Immature natural killer cell (primary cell): ENCODE measurements at places on chromosomes 4 and X.

- H3K4me3 ChIP-seq: no peak overlapping the region
- H3K4me1 ChIP-seq: no peaks in the 10 kb centered on the region
- DNase-seq: no peak
- H3K27me3 ChIP-seq: peaks cover 1% of the 10 kb centered on the region
- no peak overlapping the region for H3K27ac ChIP-seq
Measured at GRCh38 chrX:131308980-131309379, 19.9 kb upstream of the IGSF1 start.

DNA sequence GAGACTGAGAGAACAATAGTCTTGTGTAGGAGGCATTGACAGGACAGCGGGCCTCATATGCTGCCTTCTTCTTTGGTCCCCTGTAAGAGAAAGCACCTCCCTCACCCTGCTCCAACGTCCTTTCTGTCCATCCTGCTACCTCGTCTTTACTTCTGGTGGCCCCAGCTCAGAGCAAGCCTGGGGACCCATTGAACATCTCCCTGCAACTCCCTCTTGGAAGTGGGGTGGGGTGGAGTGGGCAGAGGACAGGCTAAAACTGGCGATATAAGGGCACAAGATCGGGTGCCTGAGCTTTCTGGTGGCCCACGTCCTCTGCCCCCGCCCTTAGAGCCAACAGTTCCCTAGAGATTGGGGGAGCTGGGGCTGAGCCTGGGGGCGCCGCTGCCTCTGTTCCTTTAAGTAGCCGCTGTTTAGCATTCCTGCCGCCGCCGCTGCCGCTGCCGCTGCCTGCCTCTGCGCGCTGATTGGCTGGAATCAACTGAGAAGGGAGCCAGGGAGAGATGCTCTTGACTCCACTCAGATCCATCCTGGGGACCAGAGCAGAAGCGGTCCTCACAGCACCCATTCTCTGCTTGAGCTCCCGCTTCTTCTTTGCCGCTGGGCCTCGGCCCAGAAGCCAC, at the start of gene DLG3:
TSS of gene DLG3 (plus strand) at position 510 of the 620 bp plus-strand sequence. CDS start 367 bp downstream, outside the sequence.
- H3K27ac ChIP-seq: no peak within 1 kb of the TSS
- H3K4me1 ChIP-seq: peaks cover 1% of the 10 kb centered on the region
- H3K36me3 ChIP-seq: no peaks in the 10 kb centered on the region
- no peak for DNase-seq
- H3K27me3 ChIP-seq: peaks cover 22% of the 10 kb centered on the region
- H3K4me3 ChIP-seq: peak within 1 kb of the TSS; percentile 73

- H3K27ac ChIP-seq: no peak overlapping the region
- H3K4me3 ChIP-seq: no peak overlapping the region
- H3K36me3 ChIP-seq: no peaks in the 10 kb centered on the region
- H3K4me1 ChIP-seq: no peaks in the 10 kb centered on the region
- no peak for DNase-seq
Measured at GRCh38 chr4:120821029-120821428, 101.5 kb downstream of the PRDM5 start.

GRCh38 chrX:68761086-68761485, 67.7 kb upstream of the EFNB1 start:
- peaks cover 5% of the 10 kb centered on the region for H3K27me3 ChIP-seq
- no peak for DNase-seq
- no peaks in the 10 kb centered on the region for H3K36me3 ChIP-seq
- no peak overlapping the region for H3K27ac ChIP-seq

GRCh38 chr4:164571593-164572390, 182.1 kb upstream of the SMIM31 start:
- no peak overlapping the region for H3K27ac ChIP-seq
- H3K4me1 ChIP-seq: no peaks in the 10 kb centered on the region
- H3K36me3 ChIP-seq: no peaks in the 10 kb centered on the region
- no peak overlapping the region for H3K4me3 ChIP-seq

- no peak overlapping the region for H3K27ac ChIP-seq
- no peaks in the 10 kb centered on the region for H3K4me1 ChIP-seq
- no peak overlapping the region for H3K4me3 ChIP-seq
- H3K36me3 ChIP-seq: no peaks in the 10 kb centered on the region
- DNase-seq: no peak
Measured at GRCh38 chr4:113086172-113086695, 36.8 kb downstream of the ANK2 start.

DNA sequence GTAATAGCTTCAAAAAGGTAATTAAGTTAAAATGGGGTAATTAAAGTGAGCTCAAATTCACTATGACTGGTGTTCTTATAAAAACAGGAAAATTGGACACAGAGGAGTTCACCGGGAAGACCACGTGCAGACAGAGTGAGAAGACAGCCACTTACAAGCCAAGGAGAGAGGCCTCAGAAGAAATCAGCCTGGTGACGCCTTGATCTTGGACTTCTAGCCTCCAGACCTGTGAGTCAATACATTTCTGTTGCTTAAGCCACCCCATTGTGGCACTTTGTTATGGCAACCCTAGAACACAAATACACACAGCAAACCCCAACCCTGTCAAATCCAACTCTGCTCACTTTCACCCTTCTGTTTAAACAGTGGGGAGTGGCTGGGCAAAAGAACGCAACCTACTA, 4.1 kb upstream of the CD38 start:
- H3K36me3 ChIP-seq: no peaks in the 10 kb centered on the region
- H3K27me3 ChIP-seq: peaks cover 11% of the 10 kb centered on the region
- H3K27ac ChIP-seq: peak overlapping the region; percentile 61
- no peak overlapping the region for H3K4me3 ChIP-seq
- peaks cover 79% of the 10 kb centered on the region for H3K4me1 ChIP-seq

DNA sequence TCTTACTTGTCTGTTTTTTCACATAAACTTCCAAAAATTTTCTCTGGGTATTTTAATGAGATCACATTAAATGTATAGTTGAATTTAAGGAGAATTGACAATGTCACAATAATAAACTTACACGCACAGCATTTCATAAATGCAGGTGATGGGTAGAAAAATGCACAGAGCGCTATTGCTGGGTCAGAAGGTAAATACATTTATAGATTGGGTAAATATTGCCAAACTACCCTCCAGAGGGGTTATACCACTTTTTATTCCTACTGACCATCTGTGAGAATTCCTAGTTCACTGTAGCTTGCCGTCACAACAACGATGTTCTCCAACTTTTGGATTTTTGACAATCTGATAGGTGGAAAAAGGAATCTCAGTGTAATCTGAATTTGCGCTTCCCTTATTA, 34.6 kb downstream of the ANXA5 start:
- peaks cover 8% of the 10 kb centered on the region for H3K36me3 ChIP-seq
- H3K4me3 ChIP-seq: no peak overlapping the region
- DNase-seq: no peak
- H3K27me3 ChIP-seq: no peaks in the 10 kb centered on the region
- H3K4me1 ChIP-seq: peaks cover 12% of the 10 kb centered on the region

- H3K27ac ChIP-seq: peak overlapping the region; percentile 65
- H3K36me3 ChIP-seq: no peaks in the 10 kb centered on the region
- no peak for DNase-seq
- H3K27me3 ChIP-seq: no peaks in the 10 kb centered on the region
- H3K4me3 ChIP-seq: no peak overlapping the region
Measured at GRCh38 chr4:89277412-89277811, 30.2 kb downstream of the GPRIN3 start.

- peaks cover 39% of the 10 kb centered on the region for H3K4me1 ChIP-seq
- no peak overlapping the region for H3K4me3 ChIP-seq
- peaks cover 23% of the 10 kb centered on the region for H3K36me3 ChIP-seq
- H3K27ac ChIP-seq: peak overlapping the region; percentile 94
Measured at GRCh38 chrX:1493877-1494510, 41.3 kb upstream of the ASMTL start.

- no peaks in the 10 kb centered on the region for H3K27me3 ChIP-seq
- DNase-seq: peak; percentile 87
- no peaks in the 10 kb centered on the region for H3K36me3 ChIP-seq
- H3K4me1 ChIP-seq: peaks cover 6% of the 10 kb centered on the region
Measured at GRCh38 chrX:49199906-49200771, at the start of gene SYP. TSS of gene SYP (minus strand) at chrX:49200193. CDS start at chrX:49200186, 7 bp downstream.

GRCh38 chr4:146183209-146183608, 7.7 kb downstream of the LSM6 start:
- no peak overlapping the region for H3K27ac ChIP-seq
- H3K4me1 ChIP-seq: peaks cover 32% of the 10 kb centered on the region
- DNase-seq: no peak
- peaks cover 15% of the 10 kb centered on the region for H3K36me3 ChIP-seq
- H3K4me3 ChIP-seq: no peak overlapping the region

DNA sequence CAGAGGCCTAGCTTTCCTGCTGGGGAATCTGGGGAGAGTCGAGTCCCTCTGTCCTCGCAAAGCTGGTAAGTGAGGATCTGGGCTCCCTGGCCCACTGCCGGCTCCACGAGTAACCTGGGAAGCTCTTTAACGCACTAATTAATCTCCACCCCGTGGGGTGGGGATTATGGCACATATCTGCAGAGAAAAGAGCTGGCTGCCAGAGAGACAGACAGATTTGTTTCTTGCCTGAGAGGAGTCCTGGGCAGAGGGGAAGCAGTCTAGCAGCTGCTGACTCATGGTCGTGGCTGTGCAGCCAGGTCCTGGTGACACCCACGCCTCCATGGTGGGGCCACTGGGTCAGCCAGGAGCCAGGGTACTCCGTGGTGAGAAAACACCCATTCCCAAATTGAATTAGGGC, 14.0 kb downstream of the SORCS2 start:
- H3K4me3 ChIP-seq: no peak overlapping the region
- H3K4me1 ChIP-seq: no peaks in the 10 kb centered on the region
- DNase-seq: no peak
- no peak overlapping the region for H3K27ac ChIP-seq
- no peaks in the 10 kb centered on the region for H3K36me3 ChIP-seq
- no peaks in the 10 kb centered on the region for H3K27me3 ChIP-seq

DNA sequence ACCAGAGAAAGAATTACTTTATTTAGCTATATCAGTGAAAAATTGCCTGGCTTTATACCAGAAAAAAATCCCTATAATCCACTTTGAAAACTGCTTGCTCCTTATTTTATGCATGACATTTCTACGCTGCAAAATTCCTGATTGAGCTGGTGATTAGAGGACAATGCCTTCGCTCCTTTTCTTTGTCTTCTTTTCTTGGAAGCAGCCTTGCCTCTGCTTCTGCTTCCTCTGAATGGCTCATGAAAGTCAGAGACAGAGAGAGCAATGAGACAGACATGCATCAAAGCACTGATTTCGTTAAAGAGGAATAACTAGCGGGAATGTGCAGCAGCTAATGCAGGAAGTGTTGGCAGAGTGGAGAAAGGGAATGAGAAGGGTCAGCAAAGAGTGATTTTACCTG, 294.3 kb upstream of the IGFBP7 start:
- peaks cover 3% of the 10 kb centered on the region for H3K27me3 ChIP-seq
- H3K27ac ChIP-seq: no peak overlapping the region

DNA sequence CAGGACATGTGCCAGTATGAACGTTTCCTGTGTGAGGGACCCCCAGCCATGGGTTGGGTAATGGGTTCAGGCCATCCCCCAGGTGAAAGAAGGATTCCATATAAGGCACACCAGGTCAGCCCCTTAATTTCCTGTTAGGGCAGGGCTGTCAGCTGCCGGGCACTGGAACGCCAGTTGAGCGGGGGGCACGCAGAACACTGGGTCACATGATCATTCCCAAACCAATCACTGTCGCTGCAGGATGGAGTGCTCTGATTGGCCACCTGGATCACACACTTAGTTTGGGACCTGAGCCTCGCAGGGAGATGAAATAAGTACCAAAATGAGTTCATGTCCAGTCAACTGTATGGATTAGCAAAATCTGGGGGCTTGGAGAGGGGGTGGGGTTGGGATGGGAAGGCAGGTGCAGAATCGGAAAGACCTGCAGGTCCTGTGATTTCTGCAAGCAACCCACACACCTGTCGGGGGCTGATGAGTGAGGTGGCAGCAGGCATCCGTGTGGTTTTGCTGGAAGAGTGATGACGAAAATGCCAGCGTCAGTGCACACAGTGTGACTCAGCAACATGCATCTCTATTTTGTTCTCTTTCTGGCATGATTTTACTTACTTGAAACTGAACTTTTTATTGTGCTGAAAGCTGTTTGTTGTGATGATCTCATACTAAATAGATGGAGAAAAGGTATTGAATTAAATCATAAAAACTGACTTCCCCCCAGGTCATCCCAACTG, 32.2 kb downstream of the RNF212 start:
- H3K27me3 ChIP-seq: peaks cover 16% of the 10 kb centered on the region
- H3K4me1 ChIP-seq: peaks cover 12% of the 10 kb centered on the region
- H3K27ac ChIP-seq: no peak overlapping the region

DNA sequence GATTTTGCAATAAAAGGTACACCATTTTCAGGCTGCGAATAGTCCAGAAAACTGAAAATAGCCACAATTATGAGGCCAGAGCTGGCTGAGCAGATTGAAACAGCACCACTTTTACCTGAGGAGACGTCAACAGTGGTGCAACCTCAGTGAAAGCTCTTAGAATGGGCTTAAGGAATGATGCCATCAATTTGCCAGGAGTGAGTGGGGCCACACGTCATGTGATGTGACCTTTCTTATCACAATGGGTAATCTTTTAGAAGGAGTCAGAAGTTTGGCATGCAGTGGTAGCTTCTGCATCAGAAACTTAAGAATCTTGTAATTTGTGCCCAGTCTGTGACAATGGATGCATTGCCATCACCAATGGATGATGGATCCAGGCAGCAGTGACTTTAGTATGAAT, 27.6 kb downstream of the ZNF81 start:
- no peak overlapping the region for H3K4me3 ChIP-seq
- H3K36me3 ChIP-seq: peaks cover 6% of the 10 kb centered on the region
- no peak overlapping the region for H3K27ac ChIP-seq
- no peaks in the 10 kb centered on the region for H3K4me1 ChIP-seq

GRCh38 chr4:55445921-55446577, 50.3 kb downstream of the TMEM165 start:
- peaks cover 17% of the 10 kb centered on the region for H3K36me3 ChIP-seq
- no peaks in the 10 kb centered on the region for H3K27me3 ChIP-seq
- H3K27ac ChIP-seq: peak overlapping the region; percentile 65
- DNase-seq: no peak
- H3K4me3 ChIP-seq: no peak overlapping the region

- H3K4me1 ChIP-seq: no peaks in the 10 kb centered on the region
- no peaks in the 10 kb centered on the region for H3K36me3 ChIP-seq
- DNase-seq: no peak
- no peak overlapping the region for H3K4me3 ChIP-seq
- no peaks in the 10 kb centered on the region for H3K27me3 ChIP-seq
Measured at GRCh38 chr4:90727938-90728337, 600.7 kb downstream of the CCSER1 start.

DNA sequence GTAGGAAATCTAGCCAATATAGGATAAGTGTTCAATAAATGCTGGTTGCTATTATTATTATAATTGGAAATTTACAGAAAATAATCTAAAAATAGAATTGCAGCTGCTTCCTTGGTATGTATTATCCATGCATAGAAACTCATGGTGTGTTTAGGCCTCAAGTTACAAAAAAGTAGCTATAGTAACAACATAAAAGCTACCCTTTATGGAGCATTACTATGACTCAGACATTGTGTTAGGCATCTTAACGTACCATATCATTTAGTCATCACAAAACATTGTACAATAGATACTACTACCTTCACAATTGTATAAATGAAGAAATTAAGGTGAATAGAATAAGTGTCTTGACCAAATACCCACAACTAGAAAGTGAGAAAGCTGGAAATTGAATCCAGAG, 126.9 kb upstream of the NRK start:
- no peak overlapping the region for H3K4me3 ChIP-seq
- H3K27me3 ChIP-seq: peaks cover 6% of the 10 kb centered on the region
- DNase-seq: no peak
- H3K4me1 ChIP-seq: no peaks in the 10 kb centered on the region
- H3K36me3 ChIP-seq: no peaks in the 10 kb centered on the region
